ENCODE measurements at places on chromosomes 5 and 9.

- DNase-seq, result no peak
Observed at GRCh38 chr9:96186591-96187011, 115.4 kb downstream of the HSD17B3 start.

DNA sequence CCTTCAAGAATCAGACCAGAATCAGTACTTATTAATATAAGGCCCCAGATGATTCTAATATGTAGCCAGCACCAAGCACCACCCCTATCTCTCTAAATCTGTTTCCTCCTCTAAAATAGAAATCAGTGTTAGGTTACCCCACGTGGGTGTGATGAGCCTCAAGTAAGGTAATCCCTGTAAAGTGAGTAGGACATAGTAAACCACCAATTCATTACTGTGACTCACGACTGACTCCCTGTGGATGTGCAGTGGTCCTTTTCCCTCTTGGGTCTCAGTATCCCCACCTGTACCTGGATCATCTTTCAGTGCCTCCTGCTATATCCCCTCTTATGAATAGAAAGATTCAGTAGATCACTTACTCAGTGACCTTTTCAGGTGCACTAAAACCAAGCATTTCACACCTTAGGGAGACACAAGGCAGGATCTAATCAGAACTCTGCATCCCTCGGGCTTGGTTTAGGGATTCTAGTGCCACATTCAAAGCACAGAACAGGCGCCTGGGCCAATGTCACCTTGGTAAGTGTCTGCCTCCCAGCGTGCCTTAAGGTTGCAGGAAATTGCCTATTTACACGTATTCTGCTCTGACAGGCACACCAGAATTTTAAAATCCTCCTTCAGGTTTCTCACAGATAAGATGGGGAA is 12.2 kb upstream of the ALDH1B1 start:
- no peak for DNase-seq

GRCh38 chr5:10355071-10355889 is 1.8 kb downstream of the MARCHF6 start:
- DNase-seq, result no peak

GRCh38 chr5:164181604-164182003 is 676.2 kb downstream of the MAT2B start:
- DNase-seq, result no peak

DNA sequence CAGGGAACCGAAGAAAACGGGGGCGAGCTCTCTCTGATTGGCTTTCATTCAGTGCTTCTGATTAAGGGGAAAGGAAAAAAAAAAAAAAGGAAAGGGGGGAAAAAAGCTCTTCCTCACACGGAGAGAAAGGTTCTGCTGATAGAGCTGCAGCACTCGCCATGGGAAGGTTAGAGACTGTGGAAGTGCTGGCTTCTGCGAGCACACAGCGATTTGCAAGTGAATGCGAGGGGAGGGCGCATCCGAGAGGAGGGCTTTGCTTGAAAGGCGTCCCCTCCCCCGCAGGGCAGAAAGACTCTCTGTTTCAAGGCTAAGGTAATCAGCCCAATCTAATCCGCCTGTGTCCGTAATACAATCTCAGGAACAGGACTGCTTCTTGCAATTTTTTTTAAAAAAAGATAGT is at the start of gene CDH10:
Gene CDH10 (minus strand): TSS at position 218 of the 400 bp plus-strand sequence. CDS start 51,488 bp downstream, outside the sequence.
- DNase-seq, result no peak

DNA sequence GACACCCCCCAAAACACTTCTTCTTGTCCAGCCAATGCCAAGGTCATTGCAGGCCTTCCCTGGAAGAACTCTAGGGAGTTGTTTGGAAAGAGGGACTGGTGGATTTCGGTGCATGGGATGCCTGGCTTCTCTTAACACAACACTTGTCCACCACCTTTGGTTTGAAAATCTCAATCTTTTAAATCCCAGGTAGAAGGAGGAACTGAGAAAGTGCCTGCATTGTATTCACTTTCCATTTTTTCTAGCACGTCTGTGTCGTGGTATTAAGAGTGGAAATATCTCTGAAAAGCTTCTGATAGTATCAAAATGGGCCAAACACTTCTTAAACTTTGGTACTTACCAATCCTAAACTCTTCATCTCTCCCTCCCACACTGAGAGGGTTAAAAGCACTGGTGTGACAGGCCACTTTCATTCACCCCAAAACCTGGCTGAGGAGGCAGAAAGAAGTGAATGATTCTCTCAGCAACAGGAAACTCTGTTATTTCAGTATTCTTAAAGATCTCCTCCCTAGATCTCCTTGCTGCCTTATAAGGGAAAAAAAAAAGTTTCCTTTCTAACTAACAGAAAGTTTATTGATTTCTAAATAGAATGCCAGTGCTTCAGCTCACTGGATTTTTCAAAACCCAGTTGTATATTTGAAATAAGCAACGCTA is 3.9 kb upstream of the NFIB start:
- no peak for DNase-seq
